NCI-H345 (cell line): ENCODE measurements at places on chromosomes 2 and 18.

DNA sequence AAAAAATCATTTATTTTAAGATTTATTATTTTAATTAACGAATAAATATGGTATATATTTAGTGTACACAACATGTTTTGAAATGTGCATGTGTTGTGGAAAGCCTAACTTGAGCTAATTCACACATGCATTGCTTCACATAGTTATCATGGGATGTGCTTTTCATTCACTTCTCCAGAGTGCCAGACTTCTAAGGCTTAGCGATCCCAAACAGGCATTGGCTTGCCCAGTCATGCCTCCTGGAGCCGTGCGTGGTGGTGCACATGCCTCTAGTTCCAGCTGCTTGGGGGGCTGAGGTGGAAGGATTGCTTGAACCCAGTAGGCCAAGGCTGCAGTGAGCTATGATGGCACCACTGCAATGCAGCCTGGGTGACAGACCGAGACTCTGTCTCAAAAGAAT, 40.5 kb downstream of the ARHGEF4 start:
- DNase-seq: no peak

GRCh38 chr18:3827236-3827845, 377.4 kb downstream of the TGIF1 start:
- no peak for DNase-seq

DNA sequence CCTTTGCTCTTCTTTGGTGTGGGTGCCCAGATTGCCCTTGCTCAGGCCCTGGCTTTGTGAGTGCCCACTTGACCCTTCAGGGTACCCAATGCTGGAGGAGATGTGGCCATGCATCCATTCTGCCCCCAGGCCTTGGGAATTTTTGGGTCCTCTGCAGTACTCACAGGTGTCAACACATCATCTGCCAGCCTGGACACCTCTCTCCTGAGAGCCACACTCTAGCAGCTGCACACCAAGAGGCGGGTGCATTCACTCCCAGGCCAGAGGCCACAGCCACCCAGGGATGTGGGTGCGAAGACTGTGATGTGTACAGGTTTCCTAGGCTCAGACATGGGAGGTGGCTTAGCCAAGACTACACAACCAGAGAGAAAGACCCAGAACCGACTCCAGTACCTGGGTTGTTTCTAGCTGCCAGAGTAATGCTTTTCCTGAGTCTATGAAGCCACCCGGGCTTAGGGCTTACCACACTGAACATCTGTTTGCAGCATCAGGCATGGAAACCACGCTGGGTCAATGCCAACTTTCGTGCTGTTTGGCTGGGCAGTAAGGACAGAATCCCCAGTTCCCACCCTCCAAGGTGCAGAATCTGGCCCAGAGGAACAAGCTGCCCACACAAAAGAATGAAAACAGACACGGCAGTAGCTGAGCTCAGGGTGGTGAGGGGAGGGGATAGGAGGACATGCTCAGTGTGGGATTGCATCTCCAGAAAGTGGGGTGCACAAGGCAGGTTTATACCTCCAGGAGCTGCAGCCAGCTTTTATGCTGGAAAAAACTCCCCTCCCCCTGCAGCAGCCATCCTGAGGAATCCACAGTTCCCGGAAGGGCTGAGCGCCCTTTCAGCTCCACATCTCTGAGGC, 40.1 kb downstream of the KCNF1 start:
- no peak for DNase-seq

DNA sequence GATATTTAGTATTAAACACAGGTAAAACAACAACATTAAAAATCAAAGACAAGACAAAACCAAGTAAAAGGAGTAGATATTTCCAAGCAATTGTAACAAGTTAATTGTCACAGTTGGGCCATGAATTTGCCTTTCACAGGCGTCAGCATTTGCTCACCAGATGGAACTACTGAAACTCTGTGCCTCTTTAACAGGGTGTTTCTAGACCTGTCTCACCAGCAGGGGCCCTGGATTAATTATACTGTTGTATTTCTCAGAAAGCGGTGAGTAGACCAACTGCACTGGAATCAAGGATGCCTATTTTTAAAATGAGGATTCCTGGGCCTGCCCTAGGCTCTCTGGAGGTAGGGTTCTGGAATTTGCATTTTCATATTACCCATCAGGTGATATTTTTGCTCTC, 92.6 kb downstream of the UPP2 start:
- DNase-seq: no peak

GRCh38 chr2:172472446-172473033, 45.2 kb downstream of the ITGA6 start:
- DNase-seq: no peak

- no peak for DNase-seq
Measured at GRCh38 chr2:189265696-189266320, 86.2 kb upstream of the COL5A2 start.

DNA sequence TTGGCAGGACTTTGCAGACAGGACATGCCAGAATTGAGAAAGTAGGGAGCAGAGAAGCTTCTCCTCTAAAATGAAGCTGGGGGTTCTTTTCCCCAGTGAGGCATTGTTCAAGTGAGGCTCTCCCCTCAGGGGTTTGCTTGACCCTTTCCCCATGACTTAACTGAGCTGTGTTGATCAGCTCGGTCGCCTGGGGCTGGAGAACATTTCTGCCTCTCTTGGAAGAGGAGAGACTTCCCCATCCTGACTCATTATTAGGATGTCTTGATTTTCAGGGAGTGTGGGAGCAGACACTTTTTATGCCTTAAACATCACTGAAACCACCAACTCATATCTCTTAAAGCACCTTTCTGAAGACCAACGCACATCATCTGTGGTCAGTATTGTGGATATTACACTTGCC, 27.9 kb upstream of the GLI2 start:
- no peak for DNase-seq

- no peak for DNase-seq
Measured at GRCh38 chr2:186379052-186379451, 107.0 kb upstream of the ZC3H15 start.

DNA sequence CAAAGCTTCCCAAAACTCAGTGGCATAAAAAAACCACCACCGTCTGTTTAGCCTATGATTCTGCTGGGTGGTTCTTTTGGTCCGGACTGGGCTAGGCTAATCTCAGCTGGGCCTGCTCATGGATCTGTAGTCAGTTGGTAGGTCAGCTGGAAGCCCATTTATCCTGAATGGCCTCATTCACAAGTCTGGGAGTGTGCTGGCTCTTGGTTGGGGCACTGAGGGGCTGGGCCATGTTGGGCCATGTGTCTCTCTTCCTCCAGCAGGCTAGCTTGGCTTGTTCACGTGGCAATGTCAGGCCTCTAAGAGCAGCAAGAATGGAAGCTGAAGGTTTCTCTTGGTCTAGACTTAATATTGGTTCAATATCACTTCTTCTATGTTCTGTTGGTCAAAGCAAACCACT, 95.7 kb upstream of the HS6ST1 start:
- no peak for DNase-seq

- peak; percentile 72 for DNase-seq
Measured at GRCh38 chr2:23617167-23617810, 232.3 kb downstream of the KLHL29 start.
